Myocyte (in vitro differentiated cells): ENCODE measurements at places on chromosomes 3 and 15. TPM values are rescaled to one million over a fixed set of nuclear protein-coding genes. Genes with fewer than 3 reads are reported as not detected.
A peak's percentile ranks its signal among the peaks of the same experiment; 100 is the strongest.

The PP2D1 gene
- not detected in 2 replicates for total RNA-seq

The FBXL22 gene
- total RNA-seq: 26.5 and 39.5 TPM in 2 replicates

The SGO1 gene
- total RNA-seq: 0.05 and 0.51 TPM in 2 replicates

The NEK4 gene
- 11.1 and 14.0 TPM in 2 replicates for total RNA-seq

The SLC27A2 gene
- total RNA-seq: not detected in 2 replicates

The TRH gene
- total RNA-seq: not detected in 2 replicates

The APH1B gene
- total RNA-seq: 15.2 and 19.7 TPM in 2 replicates

GRCh38 chr3:3699407-3699806 is 99.8 kb upstream of the LRRN1 start:
- no peak for DNase-seq

DNA sequence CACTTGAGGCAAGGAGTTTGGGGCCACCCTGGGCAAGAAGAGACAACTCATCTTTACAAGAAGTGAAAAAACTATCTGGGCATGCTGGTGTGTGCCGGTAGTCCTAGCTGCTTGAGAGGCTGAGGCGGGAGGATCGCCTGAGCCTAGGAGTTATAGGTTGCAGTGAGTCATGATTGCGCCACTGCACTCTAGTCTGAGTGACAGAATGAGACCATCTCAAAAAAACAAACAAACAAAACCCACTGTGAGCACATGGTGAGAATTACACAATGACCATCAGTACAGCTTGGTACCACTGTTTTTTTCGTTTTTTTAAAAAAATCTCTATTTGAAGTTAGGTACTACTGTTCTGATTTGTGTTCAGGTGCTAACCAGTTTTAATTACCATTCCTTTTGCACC is 13.6 kb downstream of the VPS39 start:
- no peak for DNase-seq

- no peak for DNase-seq
These were observed 762.2 kb downstream of the NR2F2 start for GRCh38 chr15:97092656-97093055.

DNA sequence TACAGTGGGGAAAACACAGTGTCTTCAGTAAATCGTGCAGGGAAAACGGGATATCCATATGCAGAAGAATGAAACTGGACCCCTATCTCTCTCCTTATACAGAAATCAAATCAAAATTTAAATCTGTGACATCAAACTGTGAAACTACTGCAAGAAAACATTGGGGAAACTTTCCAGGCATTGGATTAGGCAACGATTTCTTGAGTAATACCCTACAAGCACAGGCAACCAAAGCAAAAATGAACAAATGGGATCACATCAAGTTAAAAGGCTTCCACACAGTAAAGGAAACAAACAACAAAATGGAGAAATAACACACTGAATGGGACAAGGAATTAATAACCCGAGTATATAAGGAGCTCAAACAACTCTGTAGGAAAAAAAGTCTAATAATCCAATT is 165.3 kb downstream of the PLCL2 start:
- no peak for DNase-seq

DNA sequence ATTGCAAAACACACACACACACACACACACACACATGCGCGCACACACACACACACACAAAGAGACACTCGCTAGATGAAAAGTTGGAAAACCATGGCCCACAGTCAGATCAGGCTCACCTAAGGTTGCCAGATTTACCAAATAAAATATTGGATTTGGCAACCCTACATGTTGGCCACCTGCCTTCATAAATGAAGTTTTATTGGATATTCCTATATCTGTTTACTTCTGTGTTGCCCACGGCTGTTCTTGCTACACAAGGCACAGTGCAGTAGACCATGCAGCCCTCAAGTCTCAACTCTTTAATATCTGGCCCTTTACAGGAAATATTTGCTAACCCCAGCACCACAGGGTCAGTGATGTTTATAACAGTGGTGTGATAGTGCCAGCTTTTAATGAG is 445.0 kb upstream of the PROK2 start:
- DNase-seq: no peak

- no peak for DNase-seq
These were observed 211.2 kb downstream of the WDR72 start for GRCh38 chr15:53548236-53548635.

- no peak for DNase-seq
These were observed 703 bp upstream of the LSAMP start for GRCh38 chr3:116445990-116446389.

- DNase-seq: no peak
These were observed 16.4 kb upstream of the CFAP100 start for GRCh38 chr3:126378341-126378751.

DNA sequence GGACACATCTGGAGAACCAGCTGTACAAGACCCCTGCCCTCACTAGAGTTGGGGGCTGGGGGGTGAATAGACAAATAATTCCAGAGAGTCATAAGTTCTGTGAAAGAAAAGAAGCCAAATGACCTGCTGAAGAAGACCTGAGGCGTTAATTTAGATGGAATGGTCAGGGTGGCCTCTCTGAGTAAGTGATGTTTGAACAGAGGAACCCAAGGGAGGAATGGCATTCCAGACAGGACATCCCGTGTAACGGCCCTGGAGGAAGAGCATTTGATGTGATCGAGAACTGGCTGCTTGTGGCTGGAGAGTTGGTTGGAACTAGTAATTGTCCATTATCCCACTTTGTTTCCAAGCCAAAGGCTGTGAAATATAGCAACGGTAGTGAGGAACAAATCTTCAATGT is 1.7 kb downstream of the NR2C2 start:
- peak; percentile 8 for DNase-seq

GRCh38 chr3:79467721-79468120 is 300.1 kb downstream of the ROBO1 start:
- no peak for DNase-seq

DNA sequence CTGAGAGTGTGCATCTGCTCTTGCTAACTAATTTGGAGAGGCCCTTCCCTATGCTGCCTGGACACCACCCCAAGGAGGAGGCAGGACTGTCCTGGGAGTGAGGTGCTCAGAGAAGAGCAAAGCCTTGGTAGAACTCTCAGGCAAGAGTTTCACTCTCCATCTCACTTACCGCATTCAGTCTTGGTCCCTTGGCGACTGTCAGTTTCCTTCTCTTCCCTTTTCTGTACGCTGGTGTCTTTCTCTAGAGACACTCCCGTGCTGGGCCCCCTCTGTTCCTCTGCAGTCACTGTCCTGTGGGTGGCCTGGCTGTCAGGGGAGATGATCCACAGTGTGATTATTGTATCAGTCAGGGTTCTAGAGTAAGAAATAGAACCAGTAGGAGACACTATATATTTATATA is 44.0 kb downstream of the IDH2 start:
- no peak for DNase-seq

- DNase-seq: no peak
These were observed 14.2 kb downstream of the LPP start for GRCh38 chr3:188168186-188168585.

DNA sequence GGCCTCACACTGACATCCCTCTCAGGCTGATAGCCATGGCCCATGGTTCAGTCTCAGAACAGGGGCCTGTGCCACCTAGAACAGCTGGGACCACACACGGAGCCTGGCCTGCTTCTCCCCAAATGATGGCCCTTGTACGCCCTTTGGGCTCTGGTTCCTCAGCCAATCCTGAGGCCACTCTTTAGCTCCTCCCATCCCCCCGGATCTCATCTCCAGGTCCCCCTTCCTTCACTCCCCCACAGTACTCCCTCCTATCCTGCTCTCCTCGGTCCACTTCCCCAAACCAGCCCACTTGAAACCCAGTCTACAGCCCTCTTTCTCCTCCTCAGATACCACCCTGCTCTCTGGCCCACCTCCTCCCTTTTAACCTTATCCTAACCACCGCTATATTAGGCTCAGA is 17.8 kb upstream of the ZFYVE19 start:
- DNase-seq: no peak

DNA sequence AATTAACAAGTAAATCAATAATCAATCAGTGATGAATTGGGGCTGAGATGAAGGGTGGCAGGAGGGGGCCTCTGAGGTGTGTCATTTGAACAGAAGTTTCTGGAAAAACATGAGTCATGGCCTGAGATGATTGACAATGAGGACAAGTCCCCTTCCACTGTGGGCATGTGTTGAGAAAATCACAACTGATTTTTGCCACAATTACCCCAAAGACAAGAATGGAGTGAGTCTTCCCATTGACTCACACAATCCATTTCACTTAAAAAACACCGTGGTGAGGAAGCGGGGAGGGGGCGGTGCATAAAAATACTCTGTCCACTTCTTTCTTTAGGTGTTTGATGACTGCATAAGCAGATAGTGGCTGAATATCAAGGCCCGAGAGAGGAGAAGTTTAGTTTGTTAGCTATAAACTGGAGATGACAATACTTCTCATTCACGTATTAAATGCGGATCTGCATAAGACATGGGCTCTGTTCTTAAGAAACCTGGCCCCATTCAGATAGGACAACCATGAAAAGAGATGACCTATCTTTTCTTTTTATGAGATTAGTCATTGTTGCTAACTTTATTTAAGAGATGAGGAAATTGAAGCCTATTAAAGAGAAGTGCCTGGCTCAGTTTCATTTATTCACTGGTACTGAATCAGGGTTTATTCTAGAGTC is 34.7 kb downstream of the SHC4 start:
- DNase-seq: peak; percentile 16

- no peak for DNase-seq
These were observed 182.4 kb upstream of the DPH6 start for GRCh38 chr15:35728219-35728940.

DNA sequence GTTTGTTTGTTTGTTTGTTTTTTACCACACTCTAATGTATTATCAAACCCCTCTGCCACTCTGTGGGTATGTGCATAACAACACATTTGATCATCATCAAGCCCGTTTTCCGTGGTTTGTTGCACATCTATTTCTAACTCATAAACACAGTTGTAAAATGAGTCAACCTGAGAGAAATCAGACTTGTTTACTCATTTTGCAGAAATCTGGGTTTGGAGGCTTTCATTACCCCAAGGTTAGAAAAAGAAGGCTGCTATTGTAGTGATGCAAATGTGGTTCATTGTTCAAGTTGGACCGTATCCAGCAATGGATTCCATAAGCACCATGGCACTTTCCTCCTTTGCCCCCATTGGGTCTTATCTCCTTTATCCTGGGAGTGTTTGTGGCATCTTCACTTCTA is 353.2 kb upstream of the SOX2 start:
- no peak for DNase-seq

DNA sequence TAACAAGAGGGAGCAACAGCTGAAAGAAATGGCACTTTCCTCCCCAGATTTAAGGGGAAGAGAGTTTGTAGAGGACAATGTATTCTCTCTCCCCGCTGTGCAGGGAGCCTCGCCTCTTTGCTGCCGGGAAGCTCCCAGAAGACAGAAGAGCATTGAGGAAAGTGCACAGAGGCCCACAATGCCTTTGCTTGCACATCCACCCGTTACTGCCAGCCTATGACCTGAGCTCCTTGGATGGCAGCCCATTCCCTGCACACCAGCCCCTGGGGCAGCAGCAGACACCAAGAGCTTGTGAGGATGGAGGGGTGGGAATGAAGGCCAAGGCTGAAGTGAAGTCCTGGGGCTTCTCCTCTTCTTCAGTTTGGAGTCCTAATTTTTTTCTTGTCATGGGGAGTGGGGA is 67.0 kb downstream of the CLDN11 start:
- no peak for DNase-seq

- DNase-seq: no peak
These were observed 225.1 kb downstream of the NTRK3 start for GRCh38 chr15:88031461-88031860.

DNA sequence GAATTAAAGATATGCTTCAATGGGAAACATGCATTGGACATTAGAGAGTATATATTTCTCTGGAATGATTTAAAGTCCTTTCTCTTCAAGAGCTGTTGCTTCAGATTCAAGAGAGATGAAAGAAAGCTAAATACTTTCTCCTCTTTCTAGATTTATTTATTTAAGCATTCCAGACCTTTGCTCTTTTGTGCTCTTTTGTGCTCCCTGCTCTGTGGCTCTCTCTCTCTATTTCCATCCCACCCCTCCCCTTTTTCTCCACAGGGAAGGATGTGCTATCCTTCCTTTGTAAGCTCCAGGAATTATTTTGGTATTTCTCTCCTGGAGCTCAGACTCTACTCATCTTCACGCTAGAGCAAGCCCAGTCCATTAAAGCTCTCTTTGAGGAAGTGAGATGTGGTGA is 871.9 kb upstream of the GBE1 start:
- no peak for DNase-seq

DNA sequence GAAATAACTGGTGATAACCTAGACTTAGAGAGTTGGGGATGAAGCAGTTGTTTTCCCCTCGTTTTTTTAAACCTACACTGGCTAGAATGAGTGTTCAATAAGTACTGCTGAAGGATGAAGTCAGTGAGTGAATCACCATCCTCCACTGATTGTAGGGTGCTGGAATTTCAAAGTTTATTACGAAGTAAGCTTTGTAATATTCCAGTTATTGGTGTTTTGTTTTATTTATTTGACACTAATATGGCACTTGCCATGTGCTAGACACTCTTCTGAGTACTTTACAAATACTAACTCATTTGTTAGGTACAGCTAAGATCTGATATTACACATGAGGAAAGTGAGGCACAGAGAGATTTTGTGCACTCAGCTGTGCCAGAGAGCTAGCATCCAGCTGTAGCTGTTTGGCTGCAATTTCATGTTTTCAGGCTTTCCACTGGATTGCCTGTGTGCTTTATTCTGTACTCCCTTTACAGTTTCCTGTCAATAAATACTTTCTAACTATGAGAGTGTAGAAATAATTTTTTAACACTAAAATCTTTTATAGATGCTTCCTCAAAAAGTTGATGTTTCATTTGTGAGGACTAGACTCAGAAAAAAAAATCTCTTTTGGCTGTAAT is 5.8 kb downstream of the MAP2K5 start:
- DNase-seq: peak; percentile 2

DNA sequence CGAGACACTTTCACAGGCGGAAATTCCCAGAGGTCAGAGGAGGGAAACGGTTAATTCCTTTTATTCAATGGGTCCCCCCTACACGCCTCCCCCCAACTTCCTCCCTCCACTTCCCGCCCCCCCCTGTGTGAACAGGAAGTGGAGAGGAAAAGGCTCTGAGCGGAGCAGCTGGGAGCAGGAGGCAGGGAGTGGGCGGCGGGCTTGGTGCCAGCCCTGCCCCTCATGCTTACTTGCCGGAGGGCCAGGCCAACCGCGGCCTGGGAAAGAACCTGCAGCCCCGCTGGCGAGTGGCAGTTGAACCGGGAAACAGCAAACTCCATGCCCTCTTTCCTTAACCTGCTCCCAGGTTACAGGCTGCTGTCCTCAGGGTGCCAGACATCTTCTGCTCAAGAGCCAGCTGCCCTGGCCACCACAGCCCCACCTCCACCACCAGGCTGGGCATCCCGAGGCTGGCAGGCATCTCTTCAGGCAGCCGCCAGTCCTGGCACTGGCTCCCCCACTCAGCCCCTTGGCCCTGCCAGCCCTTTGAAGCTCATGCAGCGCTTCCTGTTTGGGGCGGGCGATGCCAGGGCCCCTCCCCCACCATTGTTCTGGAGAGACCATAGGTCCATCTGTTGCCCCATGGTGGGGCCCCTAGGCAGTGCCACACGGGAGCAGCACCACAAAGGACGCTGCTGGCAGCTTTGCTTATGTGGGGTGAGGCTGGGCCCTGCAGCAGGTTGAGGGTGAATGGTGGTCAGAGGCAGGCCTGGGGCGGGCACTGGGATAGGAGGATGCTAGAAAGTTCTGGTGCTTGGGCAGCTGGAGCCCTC is 12.9 kb downstream of the VPS18 start:
- peak; percentile 32 for DNase-seq
